ENCODE measurements at places on chromosomes 5 and 9.
A peak's percentile ranks its signal among the peaks of the same experiment; 100 is the strongest.

DNA sequence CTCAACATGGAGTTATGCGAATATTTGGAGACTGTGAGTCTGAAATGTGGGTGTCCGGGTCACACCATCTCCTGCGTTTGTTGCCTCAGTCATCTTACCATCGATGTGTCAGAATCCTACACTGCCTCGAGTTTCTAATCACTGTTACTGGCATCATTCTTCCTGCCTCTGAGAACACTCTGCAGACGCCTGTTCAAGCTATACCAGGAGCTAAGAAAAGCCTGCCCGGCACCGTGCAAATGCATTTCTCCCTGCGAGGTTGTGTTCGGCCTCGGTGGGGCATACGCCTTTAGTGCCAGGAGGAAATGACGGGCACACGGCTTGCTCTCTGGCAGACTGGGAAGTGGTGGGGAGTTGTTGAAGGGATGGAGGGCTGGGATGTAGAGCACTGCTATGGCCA lies 31.2 kb upstream of the SLC25A51 start:
- no peak for DNase-seq

DNA sequence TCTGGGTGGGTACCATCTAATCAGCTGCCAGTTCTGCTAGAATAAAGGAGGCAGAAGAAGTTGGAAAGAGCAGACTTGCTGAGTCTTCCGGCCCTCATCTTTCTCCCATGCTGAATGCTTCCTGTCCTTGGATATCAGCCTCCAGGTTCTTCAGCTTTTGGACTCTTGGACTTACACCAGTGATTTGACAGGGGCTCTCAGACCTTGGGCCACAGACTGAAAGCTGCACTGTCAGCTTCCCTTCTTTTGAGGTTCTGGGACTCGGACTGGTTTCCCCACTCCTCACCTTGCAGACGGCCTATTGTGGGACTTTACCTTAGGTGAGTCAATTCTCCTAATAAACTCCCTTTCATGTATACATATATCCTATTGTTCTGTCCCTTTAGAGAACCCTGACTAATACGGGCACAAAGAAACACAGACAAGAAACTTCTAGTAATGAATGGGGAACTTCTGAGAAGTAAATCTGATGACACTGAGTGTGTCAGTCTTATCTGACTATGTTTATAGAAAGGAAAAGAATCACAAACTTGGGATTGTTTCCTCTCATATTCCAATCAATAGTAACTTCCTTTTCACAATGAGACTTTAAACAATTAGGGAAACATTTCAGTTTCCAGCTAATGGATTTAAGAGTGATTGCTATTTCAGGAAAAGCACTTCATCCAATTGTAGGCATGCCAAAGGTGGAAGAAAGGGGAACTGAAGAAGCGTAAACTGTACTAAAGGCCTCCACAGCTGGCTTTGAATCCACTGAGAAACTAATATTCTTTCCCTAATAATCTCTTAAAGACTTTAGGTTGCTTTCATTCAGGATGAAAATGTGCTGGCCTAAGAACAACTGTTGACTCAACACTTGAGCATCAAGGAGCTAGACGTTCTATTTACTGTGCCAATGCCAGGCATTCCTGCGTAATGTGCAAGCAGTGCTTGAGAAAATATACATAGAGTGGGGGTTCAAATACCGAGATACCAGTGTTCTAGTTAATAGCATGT lies 127.9 kb upstream of the PTGER4 start:
- DNase-seq: peak; percentile 66

- peak; percentile 65 for DNase-seq
Measured at GRCh38 chr9:121568343-121569265, 69.0 kb upstream of the GGTA1 start.

- DNase-seq: no peak
Measured at GRCh38 chr5:58268268-58268667, 191.6 kb downstream of the PLK2 start.

- no peak for DNase-seq
Measured at GRCh38 chr5:172910828-172911627, 48.2 kb upstream of the RPL26L1 start.

DNA sequence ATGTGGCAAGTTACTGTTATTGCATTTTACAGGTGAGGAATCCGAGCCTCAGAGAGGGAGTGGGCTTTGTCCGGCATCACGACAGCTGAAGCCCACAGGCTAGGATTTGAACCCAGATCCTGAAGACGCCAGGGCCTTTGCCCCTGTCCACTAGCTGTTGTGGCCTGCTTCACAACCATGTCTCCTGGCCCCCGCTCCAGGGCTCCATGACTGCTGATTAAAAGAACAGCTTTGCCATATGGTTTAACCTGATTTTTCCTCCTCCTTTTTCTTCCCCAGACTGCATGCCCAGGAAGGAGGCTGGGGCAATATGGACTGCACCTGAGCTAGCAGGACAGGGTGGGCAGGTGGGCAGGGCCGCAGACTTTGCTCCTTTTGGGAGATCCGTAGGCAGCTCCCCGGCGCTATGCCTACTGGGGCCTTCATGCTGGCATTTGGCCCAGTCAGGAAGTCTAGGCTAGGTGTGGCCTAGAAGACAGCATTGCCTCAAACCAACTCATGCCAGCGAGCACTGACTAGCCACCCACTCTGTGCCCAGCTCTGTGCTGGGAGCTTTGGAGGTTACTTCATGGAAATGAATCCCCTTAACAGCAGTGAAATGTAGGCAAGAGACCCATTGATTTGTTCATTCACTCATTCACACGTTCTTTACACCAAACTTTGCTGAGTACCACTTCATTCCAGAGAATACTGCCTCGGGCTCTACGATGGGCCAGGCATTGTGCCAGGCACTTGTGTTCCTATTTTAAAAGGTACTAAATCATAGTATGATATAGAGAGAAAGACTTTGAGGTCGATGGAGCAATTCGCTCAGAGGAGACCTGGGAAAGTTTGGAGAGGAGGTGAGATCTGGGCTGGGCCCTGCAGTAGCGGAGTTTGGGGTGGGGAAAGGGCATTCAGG lies 94.3 kb upstream of the CPEB4 start:
- DNase-seq: peak; percentile 29

GRCh38 chr9:9730174-9730573 lies 882.6 kb downstream of the PTPRD start:
- DNase-seq: no peak

- no peak for DNase-seq
Measured at GRCh38 chr5:6829150-6829784, 116.0 kb downstream of the TENT4A start.

DNA sequence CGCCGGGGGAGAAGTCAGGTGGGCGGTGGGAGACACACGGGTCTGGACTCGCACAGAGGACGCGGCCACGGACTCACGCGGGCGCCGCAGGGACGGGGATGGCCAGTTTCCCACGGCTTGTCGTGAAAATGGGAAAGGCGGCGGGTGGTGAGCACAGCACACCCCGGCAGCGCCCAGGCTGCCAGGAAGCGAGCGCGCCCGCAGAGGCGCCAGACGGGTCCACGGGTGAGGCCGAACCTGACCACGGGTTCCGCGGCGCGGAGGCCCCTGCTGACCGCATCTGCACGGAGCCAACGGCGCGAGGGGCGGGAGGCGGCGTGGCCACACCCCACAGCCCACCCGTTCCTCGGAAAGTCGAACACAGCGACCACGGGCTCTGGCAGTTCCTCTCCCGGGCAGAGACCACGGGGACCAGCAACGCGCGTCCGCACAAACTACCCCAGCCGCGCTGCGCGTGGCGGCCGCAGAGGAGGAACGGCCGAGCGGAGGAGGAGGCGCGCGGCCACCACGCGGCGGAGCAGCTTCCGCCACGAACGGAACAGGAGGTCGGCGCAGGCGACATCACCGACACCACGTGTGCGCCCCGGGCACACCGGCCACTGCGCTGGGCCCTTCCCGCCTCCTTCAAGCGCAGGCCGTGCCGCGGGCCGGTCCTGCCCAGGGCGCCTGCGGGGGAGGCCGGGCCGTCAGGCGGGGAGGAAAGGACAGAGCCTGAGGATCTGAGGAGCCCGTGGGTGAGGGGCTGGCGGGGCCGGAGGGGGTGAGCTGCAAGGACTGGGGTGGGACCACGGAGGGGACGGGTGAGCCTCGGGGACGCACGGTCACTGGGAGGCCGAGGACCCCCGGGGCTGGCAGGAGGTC lies 5.6 kb downstream of the EXD3 start:
- DNase-seq: no peak

DNA sequence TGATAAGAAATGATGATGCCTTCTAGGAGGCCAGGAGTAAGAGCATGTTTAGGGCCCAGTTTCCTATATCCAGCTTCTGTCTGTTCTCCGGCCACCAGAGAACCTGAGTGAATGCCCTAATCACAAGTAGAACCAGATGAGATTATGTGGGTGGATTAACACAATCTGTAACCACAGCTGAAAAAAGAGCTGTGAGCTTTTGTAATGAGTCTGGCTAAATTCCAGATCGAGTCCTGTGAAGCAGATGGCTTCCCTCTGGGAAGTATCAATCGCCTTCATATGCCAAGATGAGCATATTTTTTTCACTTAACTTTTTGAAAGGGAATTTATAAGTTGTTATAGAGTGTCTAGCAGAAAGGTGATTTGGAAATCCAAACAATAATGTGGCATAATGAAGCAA lies 99.8 kb downstream of the NNT start:
- DNase-seq: no peak

DNA sequence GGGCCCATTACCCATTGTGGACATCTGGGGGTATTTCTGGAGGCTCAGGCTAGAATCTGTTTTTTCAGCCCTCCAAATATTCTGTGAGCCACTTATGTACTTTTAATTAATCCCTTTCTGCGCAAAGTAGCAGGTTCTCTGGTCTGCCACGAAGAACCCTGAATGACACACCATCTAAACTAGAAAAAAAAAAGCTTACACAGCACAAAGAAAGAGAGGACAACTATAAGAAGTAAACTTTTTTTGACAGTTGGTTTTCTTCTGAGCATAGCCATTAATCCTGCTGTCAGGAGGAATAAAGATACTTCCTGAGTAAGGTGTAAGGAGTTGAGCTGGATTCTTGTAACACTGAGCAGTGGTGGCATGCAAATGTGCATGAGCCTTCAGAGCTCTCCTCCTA lies 327.5 kb downstream of the TMEM232 start:
- no peak for DNase-seq

DNA sequence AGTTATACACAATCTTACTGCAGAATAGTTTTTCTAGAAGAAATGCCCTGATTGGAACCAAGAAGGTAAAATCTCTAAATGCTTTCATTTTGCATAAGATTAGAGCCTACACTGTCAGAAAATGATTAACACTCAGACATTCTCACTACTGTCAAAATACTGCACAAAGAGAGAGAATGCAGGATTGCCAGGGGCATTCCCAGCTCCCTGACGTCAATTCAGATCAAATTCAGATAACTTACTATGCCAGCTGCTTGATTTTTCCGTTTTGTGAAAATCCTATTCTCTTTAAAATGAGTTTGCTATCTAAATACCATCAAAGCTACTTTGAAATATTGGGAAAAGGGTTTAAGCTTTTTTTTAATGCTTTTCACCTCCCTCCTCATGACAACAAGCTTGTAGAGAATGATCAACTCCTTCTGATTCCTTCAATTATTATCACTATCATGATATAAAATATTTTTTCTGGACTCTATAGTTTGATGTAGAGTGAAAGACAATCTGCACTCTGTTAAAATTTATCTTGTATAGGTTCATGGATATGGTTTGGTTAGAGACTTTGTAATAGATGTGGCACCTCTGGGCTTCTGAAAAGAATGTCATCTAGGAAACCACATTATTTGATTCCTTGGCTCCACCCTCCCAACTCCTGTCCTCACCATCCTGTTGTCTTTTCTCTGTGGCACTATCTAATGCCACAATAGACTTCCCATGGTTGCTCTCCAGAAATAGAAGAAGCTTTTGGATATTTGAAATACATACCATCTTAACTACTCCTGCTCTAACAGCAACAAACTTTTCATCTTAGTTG lies 407.7 kb downstream of the PDE4D start:
- DNase-seq: no peak

- peak; percentile 82 for DNase-seq
Measured at GRCh38 chr9:114412048-114412683, 24.4 kb upstream of the AKNA start.

- DNase-seq: no peak
Measured at GRCh38 chr9:128893354-128893753, 11.4 kb downstream of the LRRC8A start.

DNA sequence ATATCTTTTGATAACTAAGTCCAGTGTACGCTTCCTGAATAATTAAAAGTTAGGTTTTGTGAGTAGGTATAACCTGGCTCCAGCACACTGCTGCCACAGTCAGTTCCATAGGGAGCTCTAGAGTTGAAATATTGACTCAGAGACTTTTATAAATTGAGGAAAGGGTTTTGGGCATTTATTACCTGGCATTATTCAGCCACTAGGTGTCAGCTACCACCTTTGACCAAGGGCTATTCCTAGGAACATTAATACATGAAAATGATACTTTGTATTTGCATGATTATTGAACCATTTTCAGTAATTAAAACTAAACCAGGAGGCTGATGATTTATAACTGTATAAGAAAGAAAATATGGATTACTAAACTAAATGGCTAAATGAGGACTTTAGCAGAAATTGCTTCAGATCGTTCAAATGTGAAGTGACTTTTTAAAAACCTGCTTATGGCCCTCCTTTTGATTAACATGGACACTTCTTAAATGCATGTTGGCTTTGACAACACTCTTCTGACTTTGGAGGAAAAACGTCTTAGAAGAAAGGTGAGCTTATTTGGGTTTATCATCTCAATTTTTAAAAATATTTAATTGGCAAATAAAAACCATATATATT lies 83.0 kb downstream of the SMC2 start:
- no peak for DNase-seq

DNA sequence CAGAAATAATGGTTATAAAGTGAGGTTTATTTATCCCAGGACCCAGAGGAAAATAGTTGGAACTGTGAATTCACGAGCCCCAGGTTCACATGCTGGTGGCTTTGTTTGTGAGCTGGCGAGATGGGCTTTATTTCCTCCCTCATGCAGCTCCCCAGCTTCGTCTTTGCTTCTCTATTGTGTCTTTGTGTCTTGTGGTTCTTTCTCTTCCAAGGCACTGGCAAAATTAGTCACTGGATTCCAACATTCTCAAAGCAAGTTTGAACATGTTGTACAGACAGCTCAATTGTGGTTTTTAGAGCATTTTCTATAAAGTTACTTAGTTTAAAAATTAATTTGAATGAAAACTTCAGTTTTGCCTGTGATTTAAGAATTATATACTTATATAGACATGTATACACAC lies 7.2 kb downstream of the NDUFS6 start:
- no peak for DNase-seq

DNA sequence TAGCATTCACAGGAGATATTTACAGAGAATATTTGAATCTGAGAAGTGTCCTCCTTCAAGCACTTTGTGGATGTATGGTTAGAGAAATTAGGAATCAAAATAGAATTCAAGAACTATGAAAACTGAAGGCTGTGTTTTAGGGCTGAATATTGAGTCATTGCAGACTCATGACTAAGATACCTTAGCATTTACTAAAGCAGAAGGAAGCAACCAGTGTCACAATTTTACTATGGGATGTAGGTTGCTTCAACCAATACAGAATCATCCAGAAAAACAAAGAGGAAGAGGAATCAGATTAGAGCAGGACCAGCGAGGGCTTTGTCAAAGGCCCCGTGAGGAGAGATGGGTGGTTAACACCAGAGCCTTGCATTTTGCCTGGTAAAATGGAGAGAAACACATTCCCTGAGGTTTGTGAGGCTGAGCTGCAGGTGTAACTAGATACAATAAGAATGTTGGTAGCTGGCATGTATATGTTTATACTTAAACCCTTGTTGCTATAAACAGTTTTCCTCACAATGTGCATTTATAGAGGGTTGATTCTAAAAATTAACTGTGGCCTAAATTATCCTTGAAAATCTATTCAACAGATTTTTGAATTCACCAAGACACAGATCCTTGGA lies 518.1 kb downstream of the AGTPBP1 start:
- DNase-seq: no peak
